Uterine smooth muscle cell (primary cell): ENCODE measurements at places on chromosomes 4 and X. TPM values are rescaled to one million over a fixed set of nuclear protein-coding genes. Genes with fewer than 3 reads are reported as not detected.

Gene CORIN
- total RNA-seq, result 0.55 and 1.00 TPM in 2 replicates

Gene GLRB
- 15.4 and 18.9 TPM in 2 replicates for total RNA-seq

Gene TLR10
- not detected in 2 replicates for total RNA-seq

Gene IL2RG
- not detected in 2 replicates for total RNA-seq

Gene GRPR
- total RNA-seq, result 0.11 TPM in 1 of 2 replicates, not detected in the other

Gene DRP2
- 1.7 and 2.8 TPM in 2 replicates for total RNA-seq
